Fibroblast of skin of left quadriceps (primary cell): ENCODE measurements at places on chromosomes 4 and X.
A peak's percentile ranks its signal among the peaks of the same experiment; 100 is the strongest.

- DNase-seq, result no peak
Observed at GRCh38 chr4:1869530-1870327, 1.5 kb upstream of the NSD2 start.

GRCh38 chrX:15916704-15917084 lies 62.1 kb upstream of the AP1S2 start:
- no peak for DNase-seq

DNA sequence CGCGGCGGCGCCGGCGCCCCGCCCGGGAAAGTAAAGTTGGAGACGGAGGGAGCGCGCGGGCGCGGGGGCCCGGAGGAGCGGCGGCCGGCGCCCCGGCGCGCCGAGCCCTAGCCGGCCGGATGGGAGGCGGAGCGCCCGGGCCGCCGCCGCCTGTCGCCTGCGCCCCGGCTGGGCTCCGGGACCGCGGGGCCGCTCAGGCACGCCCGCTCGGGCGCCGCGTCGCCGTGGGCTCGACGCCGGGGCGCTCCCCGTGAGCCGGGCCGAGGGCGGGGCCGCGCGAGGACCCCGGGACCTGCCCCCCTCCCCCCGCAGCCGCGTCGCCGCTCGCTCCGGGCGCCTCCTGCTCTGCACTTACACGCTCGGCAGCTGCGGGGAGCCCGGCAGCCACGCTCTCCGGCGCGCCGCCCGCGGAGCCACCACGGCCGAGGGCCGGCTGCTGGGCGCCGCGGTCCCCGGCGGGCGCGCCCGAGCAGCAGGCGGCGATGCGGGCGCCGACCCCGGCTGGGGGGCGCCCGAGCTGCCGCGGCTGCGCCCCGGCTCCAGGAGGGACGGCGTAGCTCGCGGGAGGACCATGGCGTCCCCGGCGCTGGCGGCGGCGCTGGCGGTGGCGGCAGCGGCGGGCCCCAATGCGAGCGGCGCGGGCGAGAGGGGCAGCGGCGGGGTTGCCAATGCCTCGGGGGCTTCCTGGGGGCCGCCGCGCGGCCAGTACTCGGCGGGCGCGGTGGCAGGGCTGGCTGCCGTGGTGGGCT lies at the start of gene ADRA2C:
Gene ADRA2C, plus strand, starts transcription at position 350 of the 749 bp plus-strand sequence. Its CDS starts 222 bp downstream, at position 572.
- no peak for DNase-seq

DNA sequence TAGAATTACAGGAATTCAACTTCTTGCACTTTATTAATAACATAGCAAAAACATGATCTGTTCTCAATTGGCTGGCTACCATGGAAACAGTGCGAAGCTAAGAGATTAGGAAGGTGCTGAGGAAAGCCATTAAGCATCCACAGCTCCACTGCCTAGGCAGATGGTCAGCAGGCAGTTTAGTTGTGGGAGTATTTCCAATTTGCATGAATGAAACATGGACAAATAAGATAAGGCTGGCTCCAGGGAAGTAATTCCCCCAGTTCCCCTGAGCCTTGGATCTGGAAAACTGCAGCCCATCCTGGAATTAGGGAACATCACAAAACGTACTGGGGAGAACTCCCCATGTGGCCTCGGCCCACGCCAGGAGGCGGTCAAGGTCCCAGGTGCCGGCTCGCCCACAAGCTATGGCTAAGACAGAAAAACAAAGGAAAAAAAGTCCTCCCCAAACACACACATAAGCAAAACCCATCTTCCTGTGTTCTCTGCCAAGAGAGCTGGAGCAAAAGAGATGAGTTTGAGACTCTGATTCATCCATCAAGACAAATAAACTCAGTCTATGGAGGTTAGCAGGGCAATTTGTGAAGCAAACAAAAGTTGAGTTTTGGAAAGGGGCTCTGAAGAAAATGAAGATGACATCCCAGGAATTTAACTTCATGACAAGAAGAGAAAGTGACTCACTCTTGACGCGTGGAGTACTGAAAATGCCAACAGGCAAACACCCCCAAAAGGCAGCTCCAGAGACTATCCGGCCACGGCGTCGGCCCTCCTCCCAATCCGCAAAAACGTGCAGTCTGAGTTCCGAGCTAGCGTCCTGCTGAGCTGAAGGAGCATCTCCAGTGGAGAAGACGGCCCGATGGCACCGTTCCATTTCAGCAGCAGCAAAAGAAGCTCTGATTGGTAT lies 45.1 kb downstream of the IGFBP7 start:
- DNase-seq, result peak; percentile 76

GRCh38 chr4:133581996-133582619 lies 433.0 kb downstream of the PCDH10 start:
- DNase-seq, result peak; percentile 4

- DNase-seq, result no peak
Observed at GRCh38 chr4:33133723-33134122, 2413.6 kb downstream of the PCDH7 start.
